ENCODE measurements at places on chromosomes 11 and 22. TPM values are rescaled to one million over a fixed set of nuclear protein-coding genes. Genes with fewer than 3 reads are reported as not detected.

- no peak for DNase-seq
Observed at GRCh38 chr11:102559839-102560238, 29.3 kb upstream of the MMP7 start.

DNA sequence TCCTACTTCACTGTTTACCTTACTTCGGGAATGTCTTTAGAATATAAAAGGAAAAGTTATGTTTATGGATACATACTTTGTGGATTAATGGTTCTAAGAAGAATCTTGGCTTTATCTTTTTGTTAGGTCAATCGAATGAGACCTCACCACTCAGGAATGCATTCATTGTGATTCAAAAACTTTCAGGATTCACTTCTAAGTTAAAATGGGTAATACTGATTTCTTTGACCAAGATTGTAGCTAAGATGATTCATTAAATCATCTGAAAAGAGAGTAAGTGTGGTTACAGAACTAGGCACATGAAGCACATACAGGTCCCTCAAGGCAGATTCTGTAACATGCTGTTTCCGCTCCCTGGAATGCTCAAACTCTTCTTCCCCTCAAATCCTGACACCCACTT, 716.4 kb downstream of the KCNA4 start:
- no peak for DNase-seq

DNA sequence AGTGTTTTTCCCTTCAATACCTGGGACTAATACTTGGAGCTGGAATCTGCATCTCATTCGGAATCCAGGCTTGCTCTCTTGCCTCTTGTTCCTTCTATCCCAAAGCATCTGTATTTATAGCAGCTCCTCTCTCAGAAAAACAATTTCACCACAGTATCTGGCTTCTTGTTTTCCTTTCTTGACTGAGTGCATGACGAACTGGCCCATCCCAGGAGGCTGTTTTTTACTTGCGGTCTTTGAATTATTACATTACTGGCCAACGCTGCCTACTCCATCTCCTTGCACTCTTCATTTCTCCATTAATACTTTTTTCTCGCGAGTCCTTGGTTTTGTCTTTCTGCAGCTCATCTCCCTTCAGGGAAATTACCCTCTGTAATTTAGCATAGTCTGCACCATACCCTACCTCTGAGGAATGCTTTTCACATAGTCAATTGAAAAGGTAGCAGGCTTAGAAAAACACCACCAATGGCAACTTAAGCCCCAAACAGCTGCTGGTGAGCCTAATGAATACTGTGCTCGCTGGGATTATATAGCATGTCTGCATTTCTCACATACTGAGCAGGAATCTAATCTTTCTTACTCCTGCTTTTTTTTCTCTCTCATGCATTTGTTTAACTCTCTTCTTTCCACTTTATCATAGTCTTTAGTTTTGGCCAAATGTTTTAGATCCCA, 277.4 kb upstream of the SESN3 start:
- no peak for DNase-seq

DNA sequence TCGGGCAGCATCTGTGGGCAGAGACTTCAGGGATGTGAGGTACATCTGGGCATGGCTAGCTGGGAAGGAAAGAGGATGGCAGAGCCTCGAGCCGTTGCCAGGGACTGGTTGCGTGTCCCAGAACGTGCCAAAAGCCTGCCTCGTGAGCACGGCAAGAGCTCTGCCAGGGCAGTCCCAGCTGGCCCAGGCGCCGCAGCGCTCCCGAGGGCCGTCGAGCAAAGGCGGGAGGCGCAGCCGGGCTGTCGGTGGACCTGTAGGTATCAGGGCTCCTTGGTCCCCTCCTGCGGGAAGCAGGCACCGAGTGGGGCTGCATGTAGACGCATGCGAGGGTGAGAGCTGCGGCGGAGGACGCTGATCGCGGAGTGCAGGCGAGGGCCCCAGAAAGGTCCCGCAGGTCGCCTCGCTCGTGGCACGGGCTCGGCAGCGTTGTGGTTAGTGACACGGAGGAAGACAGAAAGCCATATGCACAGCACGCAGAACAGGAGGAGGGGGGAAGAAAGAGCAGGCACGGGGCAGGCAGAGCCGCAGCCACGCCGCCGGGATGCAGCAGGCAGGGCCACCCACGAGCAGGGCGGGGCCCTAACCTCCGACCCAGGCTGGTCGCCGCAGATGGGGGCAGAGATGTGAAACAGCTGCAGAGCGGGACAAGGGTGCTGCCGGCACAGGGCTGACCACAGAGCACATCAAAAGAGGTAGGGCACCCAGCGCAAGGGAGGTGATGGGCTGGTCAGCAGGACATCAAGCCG, 18.0 kb downstream of the LSP1 start:
- DNase-seq, result no peak

DNA sequence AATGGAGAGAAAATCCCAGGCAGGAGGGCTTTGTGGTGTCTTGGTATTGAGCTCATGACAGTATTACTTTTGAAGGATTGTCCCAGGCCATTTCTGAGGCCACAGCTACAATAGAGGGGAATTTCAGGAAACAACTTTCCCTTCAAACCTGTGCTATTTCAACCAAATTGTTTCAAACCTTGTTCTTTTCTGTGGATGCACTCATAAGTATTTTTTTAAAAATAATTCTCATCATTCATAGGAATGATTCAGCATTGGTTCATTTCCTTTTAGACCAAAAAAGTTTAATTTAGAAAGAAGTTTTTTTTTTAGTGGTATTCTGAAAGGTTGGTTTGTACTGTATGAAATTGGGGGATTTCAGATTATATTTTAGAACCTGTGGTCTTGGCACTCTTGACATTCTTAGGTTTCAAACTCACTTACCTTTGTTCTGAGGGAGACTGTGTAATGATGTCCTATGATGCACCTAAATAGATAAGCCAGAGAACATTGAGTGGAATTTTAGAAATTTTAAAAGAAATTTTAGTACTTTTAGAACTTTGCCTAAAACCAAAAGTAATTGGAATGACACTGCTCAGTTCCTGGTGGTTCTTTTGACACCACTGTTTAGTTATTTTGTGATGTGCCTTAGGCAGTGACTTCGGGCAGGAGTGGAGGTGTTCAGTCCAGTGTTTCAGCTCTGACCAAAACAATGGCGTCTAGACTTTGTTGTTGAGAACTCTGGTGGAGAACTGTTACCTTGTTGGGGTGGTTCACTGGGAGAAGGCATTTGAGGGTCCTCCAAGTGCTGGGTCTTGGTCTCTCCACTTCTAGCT, 12.2 kb downstream of the TEAD1 start:
- no peak for DNase-seq

DNA sequence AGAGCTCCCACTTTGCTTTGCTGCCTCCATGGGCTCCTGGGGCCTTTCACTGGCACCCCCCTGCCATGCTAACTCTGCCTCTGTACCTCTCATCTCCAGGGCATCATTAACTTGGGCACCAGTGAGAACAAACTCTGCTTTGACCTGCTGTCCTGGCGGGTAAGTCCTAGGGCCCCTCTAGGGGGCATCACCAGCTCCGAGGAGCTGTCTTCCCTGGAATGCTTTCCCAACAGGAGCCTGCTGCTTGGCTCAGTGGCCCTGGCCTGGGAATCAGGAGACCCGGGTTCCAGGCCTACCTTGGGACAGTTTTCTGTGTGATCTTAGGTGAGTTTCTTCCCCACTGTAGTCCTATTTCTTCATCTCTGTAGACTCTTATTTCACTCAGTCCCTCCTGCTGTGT, 5.1 kb downstream of the ACCS start:
- no peak for DNase-seq

GRCh38 chr11:64754919-64755662, 4.7 kb downstream of the PYGM start:
- no peak for DNase-seq

DNA sequence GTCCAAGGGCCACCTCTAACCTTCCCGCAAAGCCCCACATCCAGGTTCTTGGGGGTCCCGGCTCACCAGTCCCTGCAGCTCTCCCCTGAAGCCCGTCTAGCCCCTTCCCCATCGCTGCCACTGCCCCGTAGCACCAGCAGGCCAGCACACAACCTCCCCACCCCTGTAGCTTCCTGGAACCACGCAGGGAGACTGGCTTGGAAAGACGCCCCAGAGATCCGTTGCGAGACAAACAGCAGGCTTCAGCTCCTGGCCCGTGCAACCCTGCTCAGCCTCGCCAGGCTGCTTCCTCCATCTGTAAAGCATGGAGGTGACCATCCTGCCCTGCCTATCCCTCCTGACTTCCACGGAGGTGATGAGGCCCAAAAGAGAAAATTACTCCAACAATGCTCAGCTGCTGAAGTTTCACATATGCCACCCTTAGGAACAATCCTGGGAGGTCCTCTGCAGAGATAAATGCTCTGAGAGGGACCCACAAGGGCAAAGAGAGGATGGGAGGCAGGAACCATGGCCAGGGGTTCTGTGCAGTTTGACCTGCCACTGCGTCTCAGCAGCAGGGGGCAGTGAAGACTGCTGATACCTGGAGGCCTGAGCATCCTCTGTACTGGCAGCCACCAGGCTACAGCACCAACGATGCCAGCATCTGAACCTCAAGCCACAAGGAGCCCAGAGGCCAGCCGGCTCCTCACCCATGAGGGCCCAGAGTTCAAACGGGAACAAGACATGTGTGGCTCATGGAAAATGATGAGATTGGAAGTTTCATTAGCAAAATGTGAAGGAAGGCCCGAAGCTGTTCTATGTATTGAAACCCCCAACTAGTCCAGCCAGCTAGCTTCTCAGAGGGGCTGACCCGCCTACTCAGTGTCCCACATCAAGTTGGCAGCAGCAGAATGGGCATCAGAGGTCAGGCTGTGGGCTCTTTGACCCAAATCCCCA, 16.1 kb downstream of the DGCR2 start:
- peak; percentile 51 for DNase-seq

- no peak for DNase-seq
Observed at GRCh38 chr11:130486391-130486836, 38.0 kb downstream of the ADAMTS15 start.

- no peak for DNase-seq
Observed at GRCh38 chr11:14422814-14423182, 63.8 kb upstream of the RRAS2 start.

- no peak for DNase-seq
Observed at GRCh38 chr11:56693428-56693827, 5.5 kb upstream of the OR9G1 start.

DNA sequence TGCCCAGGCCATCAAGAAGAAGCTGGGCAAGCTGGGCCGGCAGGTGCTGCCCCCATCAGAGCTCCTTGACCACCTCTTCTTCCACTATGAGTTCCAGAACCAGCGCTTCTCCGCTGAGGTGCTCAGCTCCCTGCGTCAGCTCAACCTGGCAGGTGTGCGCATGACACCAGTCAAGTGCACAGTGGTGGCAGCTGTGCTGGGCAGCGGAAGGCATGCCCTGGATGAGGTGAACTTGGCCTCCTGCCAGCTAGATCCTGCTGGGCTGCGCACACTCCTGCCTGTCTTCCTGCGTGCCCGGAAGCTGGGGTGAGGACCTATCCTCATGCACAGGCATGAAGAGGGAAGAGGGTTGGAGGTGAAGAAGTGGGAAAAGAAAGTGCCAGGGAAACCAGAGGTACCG, 5.3 kb upstream of the NHERF4 start:
- no peak for DNase-seq

GRCh38 chr22:49671331-49672013, 156.2 kb downstream of the BRD1 start:
- DNase-seq, result no peak

The MGAT3 gene
- 0.25 TPM for total RNA-seq

The FOLH1 gene
- total RNA-seq, result not detected

The OR10A6 gene
- not detected for total RNA-seq

The LRRC56 gene
- 5.7 TPM for total RNA-seq

The TRIM29 gene
- total RNA-seq, result not detected

The OVOL1 gene
- 0.39 TPM for total RNA-seq

The VWCE gene
- 0.65 TPM for total RNA-seq

The C11orf16 gene
- total RNA-seq, result not detected

All from T-helper 17 cell (primary cell).